ENCODE measurements at places on chromosomes 2 and 18. TPM values are rescaled to one million over a fixed set of nuclear protein-coding genes. Genes with fewer than 3 reads are reported as not detected.

The AGXT gene
- not detected for total RNA-seq

DNA sequence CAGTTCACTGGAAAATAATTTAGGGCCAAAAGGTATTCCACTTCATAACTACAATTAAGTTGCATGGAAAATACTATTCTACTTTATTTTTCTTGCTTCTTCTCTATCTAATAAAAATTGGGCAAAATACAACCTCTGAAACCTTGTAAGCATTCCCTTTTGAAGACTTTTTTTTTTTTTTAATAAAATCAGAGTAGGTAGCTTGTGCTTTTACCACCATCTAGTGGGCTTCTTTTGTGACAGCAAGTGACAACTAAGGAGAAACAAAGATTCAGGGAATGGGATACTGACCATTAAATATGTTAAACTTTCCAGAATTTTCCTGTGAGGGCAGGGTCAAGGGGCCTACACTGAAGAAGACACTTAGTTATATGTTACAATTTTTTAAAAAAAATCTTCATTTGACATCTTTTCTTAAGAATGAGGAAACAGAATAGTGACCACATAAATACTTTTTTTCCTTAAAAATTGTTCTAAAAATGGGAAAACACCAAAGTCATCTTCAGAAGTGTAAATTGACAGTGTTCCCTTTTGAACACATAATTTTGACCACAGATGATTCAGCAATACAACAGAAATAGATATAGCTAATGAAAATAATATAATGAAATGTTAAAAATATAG is 1183.2 kb upstream of the ACVR2A start:
- no peak overlapping the region for H3K4me3 ChIP-seq
- DNase-seq: no peak
- no peaks in the 10 kb centered on the region for H3K4me1 ChIP-seq
- no peaks in the 10 kb centered on the region for H3K36me3 ChIP-seq
- H3K27me3 ChIP-seq: no peaks in the 10 kb centered on the region

- H3K36me3 ChIP-seq: no peaks in the 10 kb centered on the region
- H3K27ac ChIP-seq: no peak overlapping the region
- no peaks in the 10 kb centered on the region for H3K27me3 ChIP-seq
- no peaks in the 10 kb centered on the region for H3K4me1 ChIP-seq
These were observed 17.3 kb upstream of the KLHL23 start for GRCh38 chr2:169716238-169716886.

DNA sequence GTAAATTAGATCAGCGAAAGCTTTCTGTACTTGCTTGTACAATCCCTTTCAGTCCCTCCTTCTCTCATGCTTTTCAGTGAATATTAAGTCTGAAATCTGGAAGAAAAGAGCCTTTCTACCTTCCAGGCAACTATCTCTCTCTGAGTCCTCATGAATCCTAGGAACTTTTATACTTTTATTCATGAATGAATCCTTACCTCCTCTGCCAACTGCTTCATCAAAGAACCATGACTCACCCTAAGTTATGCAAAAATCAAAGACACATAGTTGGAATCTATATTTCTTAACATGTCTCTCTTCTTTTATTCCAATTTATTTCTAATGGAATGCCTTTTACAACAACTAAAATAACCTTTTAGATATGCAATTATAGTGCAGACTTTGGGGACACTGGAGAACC is 394.2 kb downstream of the CLIP4 start:
- no peaks in the 10 kb centered on the region for H3K36me3 ChIP-seq
- no peak overlapping the region for H3K4me3 ChIP-seq

- no peaks in the 10 kb centered on the region for H3K36me3 ChIP-seq
- no peak for DNase-seq
- no peak overlapping the region for H3K27ac ChIP-seq
These were observed 293.0 kb downstream of the NDUFA10 start for GRCh38 chr2:239731998-239732665.

Measured in activated T-cell treated with anti-CD3 and anti-CD28 coated beads, Interleukin-2, amount 50 U/mL, for 72 hours (primary cell).